Neural progenitor cell (in vitro differentiated cells): ENCODE measurements at places on chromosomes 11 and 22. TPM values are rescaled to one million over a fixed set of nuclear protein-coding genes. Genes with fewer than 3 reads are reported as not detected.

- H3K4me3 ChIP-seq, result no peak overlapping the region
- no peaks in the 10 kb centered on the region for H3K27me3 ChIP-seq
- no peak overlapping the region for H3K27ac ChIP-seq
- H3K36me3 ChIP-seq, result no peaks in the 10 kb centered on the region
- DNase-seq, result peak; percentile 28
- no peaks in the 10 kb centered on the region for H3K4me1 ChIP-seq
These were observed 192.7 kb downstream of the C11orf91 start for GRCh38 chr11:33507967-33508366.

DNA sequence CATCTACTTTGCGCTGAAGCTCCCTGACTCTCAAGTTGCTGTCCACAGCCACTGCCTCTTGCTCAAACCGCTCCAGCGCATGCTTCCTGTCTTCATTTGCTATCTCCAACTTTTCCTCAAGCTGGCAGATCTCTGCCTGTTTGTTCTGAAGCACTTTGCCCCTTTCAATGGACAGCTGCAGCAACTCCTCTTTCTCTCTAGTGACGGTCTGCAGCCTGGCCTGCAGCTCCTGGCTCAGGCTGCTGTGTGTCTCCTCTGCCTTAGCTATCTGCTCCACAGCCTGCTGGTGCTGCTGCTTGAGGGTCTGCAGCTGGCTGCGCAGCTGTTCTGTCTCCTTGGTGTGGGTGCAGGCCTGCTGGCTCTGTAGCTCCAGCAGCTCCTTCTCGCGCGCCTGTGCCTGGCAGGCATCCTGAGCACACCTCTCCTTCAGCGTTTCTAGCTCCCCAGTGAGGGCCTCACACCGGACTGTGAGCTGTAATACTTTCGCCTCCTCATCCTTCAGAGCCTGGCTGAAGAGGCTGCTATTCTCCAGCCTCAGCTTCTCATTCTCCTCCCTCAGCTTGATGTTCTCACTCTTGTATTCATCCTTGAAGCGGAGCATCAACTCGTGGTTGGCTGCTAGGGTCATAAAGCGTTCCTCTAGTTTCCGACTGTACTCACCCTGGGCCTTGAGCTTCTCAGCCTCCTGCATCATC, 723 bp downstream of the CCDC89 start:
- no peaks in the 10 kb centered on the region for H3K36me3 ChIP-seq
- no peaks in the 10 kb centered on the region for H3K27me3 ChIP-seq
- H3K4me1 ChIP-seq, result peaks cover 11% of the 10 kb centered on the region
- DNase-seq, result no peak

LINC01488 gene
- 0.09 TPM in 1 of 2 replicates, not detected in the other for total RNA-seq

DNA sequence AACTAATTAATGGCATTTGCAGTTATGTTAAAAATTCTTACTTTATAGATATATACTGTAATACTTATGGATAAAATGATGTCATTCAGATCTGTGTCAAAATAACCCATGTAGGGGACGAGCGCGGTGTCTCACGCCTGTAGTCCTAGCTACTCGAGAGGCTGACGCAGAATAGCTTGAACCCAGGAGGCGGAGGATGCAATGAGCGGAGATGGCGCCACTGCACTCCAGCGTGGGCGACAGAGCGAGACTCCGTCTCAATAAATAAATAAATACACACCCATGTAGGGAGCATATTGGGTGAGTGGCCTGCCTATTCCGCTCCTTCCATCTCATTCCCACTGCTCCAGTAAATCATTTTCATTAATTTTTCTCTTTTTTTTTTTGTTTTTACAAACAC, 7.1 kb downstream of the SNU13 start:
- H3K4me1 ChIP-seq, result no peaks in the 10 kb centered on the region
- H3K4me3 ChIP-seq, result peak overlapping the region; percentile 54
- no peak overlapping the region for H3K27ac ChIP-seq
- H3K27me3 ChIP-seq, result no peaks in the 10 kb centered on the region
- peaks cover 7% of the 10 kb centered on the region for H3K36me3 ChIP-seq
- no peak for DNase-seq

- no peaks in the 10 kb centered on the region for H3K4me1 ChIP-seq
- no peaks in the 10 kb centered on the region for H3K36me3 ChIP-seq
- no peak overlapping the region for H3K27ac ChIP-seq
- no peak overlapping the region for H3K4me3 ChIP-seq
These were observed 1299.3 kb downstream of the TBC1D22A start for GRCh38 chr22:48061726-48062125.

- H3K36me3 ChIP-seq, result no peaks in the 10 kb centered on the region
- H3K4me3 ChIP-seq, result no peak overlapping the region
- H3K27ac ChIP-seq, result no peak overlapping the region
These were observed 108.4 kb upstream of the ZC3H12C start for GRCh38 chr11:109984634-109985289.

DNA sequence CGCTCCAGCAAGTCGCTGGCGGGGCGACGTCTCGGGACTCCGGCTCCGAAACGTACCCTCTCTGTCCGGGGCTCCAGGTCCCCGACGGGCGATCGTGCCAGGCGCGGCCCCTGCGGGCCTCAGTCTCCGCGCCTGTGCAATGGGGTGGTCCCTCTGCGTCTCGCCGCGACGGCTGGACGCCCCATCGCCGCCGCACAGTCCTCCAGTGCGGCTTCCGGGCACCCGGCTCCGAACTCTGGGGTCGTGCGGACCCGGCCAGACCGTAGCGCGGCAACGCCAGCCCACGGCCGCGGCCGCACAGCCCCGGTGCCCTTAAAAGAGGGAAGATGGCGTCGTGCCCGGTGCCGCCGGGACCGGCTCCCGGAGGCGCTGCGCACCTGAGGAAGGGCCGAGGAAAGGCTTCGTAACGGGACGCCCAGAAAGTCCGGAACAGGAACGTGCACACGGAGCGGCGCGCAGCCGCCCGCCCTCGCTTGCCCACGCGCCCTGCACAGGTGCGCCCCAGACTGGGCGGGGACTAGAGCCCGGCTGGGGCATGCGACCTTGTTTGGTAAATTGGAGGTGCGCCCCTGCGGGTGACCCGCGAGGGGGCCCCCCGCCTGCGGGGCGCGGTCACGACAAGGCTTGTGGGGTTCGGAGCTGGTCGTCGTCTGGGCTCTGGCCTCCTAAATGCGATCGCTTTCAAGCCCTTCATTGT, 525 bp downstream of the BIK start:
- peak; percentile 58 for DNase-seq
- H3K4me1 ChIP-seq, result peaks cover 16% of the 10 kb centered on the region
- no peak overlapping the region for H3K27ac ChIP-seq
- peak overlapping the region; percentile 57 for H3K4me3 ChIP-seq

TRIM66 gene
- 0.95 and 3.6 TPM in 2 replicates for total RNA-seq

SNX32 gene
- 1.4 and 3.0 TPM in 2 replicates for total RNA-seq

DNA sequence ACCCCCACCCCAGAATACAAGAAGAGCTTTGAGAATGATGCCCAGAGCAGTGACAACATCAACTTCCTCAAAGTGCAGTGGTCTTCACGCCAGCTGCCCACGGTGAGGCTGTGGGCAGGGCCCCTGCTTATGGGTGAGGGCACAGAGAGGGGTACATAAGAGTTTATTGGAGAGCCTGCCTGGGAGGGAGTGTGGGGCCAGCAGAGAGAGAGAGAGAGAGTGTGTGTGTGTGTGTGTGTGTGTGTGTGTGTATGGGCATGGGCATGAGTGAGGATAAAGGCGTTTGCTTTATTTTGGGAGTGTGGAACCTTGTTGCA, 9.5 kb downstream of the PHOX2A start:
- H3K36me3 ChIP-seq, result no peaks in the 10 kb centered on the region
- H3K27me3 ChIP-seq, result peaks cover 11% of the 10 kb centered on the region
- peaks cover 17% of the 10 kb centered on the region for H3K4me1 ChIP-seq
- no peak overlapping the region for H3K4me3 ChIP-seq
- H3K27ac ChIP-seq, result no peak overlapping the region
- no peak for DNase-seq

MPZL2 gene
- 1.9 and 2.3 TPM in 2 replicates for total RNA-seq

DNA sequence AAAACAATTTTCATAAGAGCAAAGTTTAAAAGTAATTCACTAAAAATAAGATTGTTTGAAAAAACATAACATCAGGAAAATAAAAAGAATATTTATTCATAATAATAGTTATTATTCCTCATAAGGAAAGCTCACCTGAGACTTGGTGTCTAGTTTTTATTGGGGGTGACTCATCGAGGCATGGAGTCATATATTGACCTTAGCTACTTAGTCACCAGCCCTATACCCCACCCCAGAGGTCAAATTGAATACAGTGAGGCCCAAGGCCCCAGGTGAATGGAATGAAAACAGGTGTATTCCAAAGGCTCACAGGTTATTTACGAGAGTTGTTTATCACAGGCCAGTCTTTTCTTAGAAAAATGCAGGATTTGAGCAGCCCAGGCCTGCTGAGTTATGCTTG, 36.9 kb downstream of the CNTF start:
- H3K36me3 ChIP-seq, result no peaks in the 10 kb centered on the region
- no peaks in the 10 kb centered on the region for H3K27me3 ChIP-seq
- H3K4me3 ChIP-seq, result no peak overlapping the region
- no peaks in the 10 kb centered on the region for H3K4me1 ChIP-seq
- DNase-seq, result no peak

GRCh38 chr11:130118636-130119387, 40.8 kb upstream of the ST14 start:
- H3K4me3 ChIP-seq, result no peak overlapping the region
- H3K4me1 ChIP-seq, result no peaks in the 10 kb centered on the region
- no peak overlapping the region for H3K27ac ChIP-seq
- H3K27me3 ChIP-seq, result no peaks in the 10 kb centered on the region
- H3K36me3 ChIP-seq, result peaks cover 11% of the 10 kb centered on the region

DNA sequence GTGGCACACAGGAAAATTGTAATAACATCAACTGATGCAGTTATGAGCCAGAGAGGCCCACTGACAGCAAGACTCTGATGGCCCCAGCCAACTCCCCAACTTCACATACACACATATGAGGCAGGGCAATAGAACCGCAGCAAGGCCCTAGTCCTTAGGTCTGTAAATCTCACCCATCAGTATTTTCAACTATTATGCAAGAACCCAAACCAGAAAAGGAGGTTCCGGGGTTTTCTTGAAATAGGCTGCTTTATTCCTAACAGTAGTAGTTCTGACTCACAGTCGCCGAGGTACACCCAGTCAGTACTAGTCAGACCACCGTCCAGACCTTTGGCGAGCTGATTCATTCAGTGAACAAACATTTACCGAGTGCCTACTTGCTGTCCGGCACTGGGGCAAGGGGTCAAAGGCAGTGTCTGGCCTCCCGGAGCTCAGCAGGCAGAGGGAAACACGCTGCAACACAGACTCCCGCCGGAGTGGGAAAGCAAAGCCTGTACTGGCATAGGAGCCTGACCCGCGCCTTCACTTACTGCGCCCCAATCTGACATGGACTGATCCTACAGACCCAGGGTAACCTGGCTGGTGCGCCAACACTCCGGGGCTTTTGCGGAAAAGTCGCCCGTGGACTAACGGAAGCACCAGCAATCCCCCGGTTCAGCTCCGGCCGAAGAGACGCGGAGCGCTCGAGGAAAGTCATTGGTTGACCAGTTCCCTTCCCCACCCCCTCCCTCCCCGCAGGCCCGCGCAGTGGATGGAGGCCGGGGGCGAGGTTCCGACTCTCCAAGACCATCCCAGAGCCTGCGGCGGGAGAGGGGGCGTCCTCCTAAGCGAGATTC, 1.3 kb downstream of the PLEKHA7 start:
- peak; percentile 78 for DNase-seq
- no peaks in the 10 kb centered on the region for H3K36me3 ChIP-seq
- peaks cover 25% of the 10 kb centered on the region for H3K27me3 ChIP-seq
- no peak overlapping the region for H3K27ac ChIP-seq
- H3K4me3 ChIP-seq, result peak overlapping the region; percentile 92

GRCh38 chr11:8287703-8288102, 24.0 kb upstream of the LMO1 start:
- no peaks in the 10 kb centered on the region for H3K36me3 ChIP-seq
- no peak overlapping the region for H3K27ac ChIP-seq

DNA sequence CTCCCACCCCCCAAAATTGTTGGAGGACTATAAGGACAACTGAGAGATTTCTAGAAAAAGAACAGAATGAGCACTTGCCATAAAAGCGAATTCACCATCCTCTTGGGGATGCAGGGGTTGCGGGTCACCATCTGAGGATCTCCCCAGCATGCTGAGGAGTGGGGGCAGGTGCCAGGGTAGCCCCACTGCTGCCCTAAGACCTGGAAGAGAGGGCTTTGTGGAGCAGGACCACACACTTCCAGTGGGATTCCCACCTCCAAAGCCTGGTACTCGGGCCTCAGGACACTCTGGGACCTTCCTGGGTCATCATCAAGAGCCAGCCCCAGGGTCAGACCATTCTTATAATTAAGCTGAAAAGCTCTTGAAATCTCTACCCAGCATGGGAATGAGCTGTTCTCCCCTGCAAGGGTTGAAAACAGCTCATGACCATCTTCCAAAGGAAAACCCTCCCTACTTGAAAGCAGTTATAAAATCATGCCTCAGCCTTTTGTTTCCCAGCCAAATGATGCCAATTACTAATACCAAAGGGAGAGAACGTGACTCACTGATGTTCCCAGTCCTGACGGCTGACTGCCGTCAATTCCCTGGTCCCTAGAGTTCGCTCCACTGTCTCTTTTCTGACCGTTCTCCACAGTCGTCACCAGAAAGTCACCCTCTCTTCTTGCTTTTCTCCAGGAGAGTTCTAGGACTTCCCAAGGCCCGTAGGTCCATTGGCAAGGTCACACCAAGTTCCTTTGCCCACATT, 76.8 kb upstream of the CREB3L1 start:
- no peaks in the 10 kb centered on the region for H3K27me3 ChIP-seq
- H3K4me1 ChIP-seq, result peaks cover 6% of the 10 kb centered on the region
- H3K36me3 ChIP-seq, result no peaks in the 10 kb centered on the region
- H3K4me3 ChIP-seq, result no peak overlapping the region
- no peak for DNase-seq

DNA sequence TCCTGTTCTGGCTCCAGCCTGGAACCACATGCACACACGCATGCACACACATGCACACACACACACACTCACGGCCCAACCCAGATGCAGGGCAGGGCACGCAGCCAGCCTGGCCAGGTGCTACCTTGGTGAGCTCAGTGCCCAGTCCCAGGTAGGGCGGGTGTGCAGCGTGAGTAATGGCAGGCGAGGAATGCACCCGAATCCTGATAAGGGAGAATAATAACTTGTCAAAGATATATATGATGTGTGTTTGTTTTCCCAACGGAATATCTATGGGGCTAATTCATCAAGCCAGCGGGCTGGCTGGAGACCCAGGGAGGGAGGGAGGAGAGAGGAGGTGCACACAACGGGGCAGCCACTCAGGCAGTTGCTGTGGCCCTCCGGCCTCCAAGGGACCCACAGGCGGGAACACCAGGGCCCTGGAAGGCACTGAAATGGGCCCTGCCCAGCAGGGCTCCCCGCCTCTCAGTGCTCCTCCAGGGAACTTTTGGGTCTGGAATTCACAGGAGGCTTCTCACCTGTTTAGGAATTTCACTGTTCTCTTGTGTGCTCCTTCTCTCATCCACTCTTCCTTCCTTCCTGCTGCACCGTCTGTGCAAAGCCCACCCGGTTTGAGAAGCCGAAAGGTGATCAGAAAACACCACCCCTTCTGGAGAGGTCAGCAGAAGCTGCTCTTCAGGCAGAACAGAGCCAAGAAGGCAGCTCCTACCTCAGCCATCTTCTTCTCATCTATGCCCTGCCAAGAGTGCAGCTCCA, 79.0 kb downstream of the BUD13 start:
- peaks cover 3% of the 10 kb centered on the region for H3K4me1 ChIP-seq
- no peak for DNase-seq
- no peak overlapping the region for H3K4me3 ChIP-seq
- no peaks in the 10 kb centered on the region for H3K36me3 ChIP-seq

HSPB2 gene
- not detected in 2 replicates for total RNA-seq
